ENCODE measurements at places on chromosomes 2 and 18.

DNA sequence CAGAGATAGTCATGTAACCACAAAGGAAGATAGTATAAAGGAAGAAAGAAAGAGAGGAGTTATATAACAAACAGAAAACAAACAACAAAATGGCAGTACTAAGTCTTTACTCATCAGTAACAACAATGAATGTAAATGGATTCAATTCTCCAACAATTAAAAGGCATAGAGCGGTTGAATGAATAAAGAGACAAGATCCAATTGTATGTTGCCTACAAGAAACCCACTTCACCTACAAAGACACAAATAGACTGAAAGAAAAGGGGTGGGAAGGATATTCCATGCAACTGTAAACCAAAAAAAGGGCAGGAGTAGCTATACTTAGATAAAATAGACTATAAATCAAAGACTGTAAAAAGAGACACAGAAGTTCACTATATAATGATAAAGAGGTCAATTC lies 157.3 kb upstream of the CREB1 start:
- no peak for DNase-seq

DNA sequence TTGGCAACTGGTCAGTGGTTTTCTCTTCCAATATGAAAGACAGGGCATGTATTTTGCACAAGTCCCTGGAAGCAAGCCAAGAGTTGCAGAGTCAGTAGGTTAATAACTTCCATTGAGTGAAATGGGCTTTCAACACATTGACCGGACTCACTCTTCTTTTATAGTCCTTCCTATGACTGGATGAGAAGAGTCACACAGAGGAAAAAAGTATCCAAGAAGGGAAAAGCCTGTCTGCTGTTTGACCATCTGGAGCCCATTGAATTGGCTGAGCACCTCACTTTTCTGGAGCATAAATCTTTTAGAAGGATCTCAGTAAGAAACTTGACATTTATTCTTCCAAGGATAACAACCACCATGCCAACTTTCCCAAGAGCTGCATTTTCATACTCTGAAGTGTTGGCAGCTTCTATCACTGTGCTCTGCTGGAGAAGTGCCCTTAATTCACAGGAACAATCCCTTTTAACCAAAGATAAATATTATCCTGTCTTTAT lies 45.4 kb downstream of the RASGRP3 start:
- DNase-seq, result no peak

DNA sequence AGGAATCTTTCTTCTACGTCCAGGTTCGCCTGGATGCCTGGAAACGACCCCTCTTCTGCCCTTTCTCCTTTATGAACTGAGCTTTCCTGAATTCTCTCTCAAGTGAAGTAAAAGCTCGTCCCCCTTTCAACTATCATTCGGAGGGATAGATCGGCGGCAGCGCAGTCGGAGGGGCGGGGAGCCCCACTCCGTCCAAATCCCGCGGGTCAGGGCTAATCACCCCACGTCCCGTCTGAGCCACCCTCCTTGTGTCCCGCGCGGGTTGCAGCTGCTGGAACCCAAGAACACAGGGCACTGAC lies 367 bp downstream of the FBXO48 start:
- no peak for DNase-seq

GRCh38 chr18:58882044-58882443 lies 17.4 kb downstream of the ZNF532 start:
- DNase-seq, result no peak
